ENCODE measurements at places on chromosomes 5 and 9. TPM values are rescaled to one million over a fixed set of nuclear protein-coding genes. Genes with fewer than 3 reads are reported as not detected.

DNA sequence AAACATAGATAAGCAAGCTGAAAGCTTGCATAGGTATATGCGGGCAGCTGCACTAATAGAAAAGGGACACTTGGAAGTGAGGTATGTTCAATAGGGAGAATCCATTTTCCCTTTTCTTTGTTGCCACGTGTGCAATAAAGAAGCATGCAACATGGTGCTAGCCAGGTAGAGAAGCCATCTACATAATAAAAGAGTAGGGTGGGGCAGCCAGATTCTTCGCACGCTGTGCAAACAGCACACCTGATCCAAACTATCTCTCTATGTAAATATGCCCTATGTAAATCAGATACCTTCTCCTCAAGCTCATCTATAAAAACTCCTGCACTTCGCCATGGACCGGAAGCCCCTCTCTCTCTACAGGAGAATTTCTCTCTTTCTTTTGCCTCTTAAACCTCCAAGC lies 91.9 kb upstream of the C9orf72 start:
- DNase-seq, result no peak
- no peak overlapping the region for H3K4me3 ChIP-seq

GRCh38 chr5:172436879-172437369 lies 17.4 kb downstream of the SH3PXD2B start:
- no peak overlapping the region for H3K4me3 ChIP-seq
- DNase-seq, result no peak
- peak overlapping the region; percentile 53 for H3K27ac ChIP-seq
- H3K36me3 ChIP-seq, result no peaks in the 10 kb centered on the region

- no peaks in the 10 kb centered on the region for H3K4me1 ChIP-seq
- no peaks in the 10 kb centered on the region for H3K36me3 ChIP-seq
- no peak overlapping the region for H3K4me3 ChIP-seq
These were observed 6.8 kb downstream of the MRPL36 start for GRCh38 chr5:1792842-1793266.

- H3K36me3 ChIP-seq, result no peaks in the 10 kb centered on the region
- no peaks in the 10 kb centered on the region for H3K4me1 ChIP-seq
- no peak for DNase-seq
- H3K27me3 ChIP-seq, result no peaks in the 10 kb centered on the region
These were observed 59.7 kb downstream of the CARTPT start for GRCh38 chr5:71778678-71779276.

DNA sequence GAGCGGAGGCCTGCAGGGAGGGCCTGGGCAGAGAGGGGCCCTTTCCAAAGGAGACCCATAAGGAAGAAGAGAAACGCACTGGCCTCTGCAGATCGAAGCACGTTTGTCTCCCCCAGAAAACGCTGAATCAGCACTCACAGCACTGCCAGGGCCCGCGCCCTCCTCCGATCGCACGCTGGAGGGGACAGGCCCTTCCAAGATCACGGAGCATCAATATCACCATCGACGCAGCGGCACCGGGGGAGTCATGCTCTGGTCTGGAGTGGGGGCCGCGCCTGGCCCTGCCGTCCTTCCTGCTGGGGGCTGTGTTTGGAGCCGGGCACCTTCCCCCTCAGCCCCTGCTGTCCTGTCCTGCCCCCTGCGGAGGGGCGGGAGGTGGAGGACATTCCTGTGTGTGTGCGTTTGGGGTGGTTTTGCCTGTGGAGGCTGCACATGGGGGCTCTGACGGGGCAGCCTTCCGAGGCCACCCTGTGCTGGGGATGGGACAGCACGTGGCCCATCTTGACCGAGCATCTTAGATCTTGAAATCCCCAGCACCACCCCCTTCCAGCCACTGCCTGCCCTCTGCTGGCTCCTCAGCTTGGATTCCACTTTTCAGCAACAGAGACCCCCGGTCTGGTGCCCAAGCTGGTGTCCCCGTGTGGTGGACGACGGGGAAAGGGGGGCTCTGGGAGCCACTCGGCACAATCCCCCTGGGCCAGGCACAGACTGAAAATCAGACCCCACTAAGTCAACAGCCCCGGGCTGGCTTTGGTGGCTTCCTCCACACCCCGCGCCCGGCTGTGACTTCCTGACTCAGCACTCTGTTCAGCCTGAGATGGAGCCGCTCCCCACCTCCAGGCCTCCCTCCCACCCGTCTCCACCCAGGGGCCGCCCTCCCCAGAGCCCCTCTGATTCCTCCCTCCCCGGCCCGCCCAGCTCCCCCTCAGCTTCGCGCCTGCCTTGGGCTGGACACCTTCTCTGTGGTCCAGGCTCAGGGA lies 8.3 kb downstream of the TMEM250 start:
- peak overlapping the region; percentile 7 for H3K27ac ChIP-seq
- no peak for DNase-seq
- H3K4me3 ChIP-seq, result peak overlapping the region; percentile 8
- no peaks in the 10 kb centered on the region for H3K36me3 ChIP-seq
- no peaks in the 10 kb centered on the region for H3K27me3 ChIP-seq

DNA sequence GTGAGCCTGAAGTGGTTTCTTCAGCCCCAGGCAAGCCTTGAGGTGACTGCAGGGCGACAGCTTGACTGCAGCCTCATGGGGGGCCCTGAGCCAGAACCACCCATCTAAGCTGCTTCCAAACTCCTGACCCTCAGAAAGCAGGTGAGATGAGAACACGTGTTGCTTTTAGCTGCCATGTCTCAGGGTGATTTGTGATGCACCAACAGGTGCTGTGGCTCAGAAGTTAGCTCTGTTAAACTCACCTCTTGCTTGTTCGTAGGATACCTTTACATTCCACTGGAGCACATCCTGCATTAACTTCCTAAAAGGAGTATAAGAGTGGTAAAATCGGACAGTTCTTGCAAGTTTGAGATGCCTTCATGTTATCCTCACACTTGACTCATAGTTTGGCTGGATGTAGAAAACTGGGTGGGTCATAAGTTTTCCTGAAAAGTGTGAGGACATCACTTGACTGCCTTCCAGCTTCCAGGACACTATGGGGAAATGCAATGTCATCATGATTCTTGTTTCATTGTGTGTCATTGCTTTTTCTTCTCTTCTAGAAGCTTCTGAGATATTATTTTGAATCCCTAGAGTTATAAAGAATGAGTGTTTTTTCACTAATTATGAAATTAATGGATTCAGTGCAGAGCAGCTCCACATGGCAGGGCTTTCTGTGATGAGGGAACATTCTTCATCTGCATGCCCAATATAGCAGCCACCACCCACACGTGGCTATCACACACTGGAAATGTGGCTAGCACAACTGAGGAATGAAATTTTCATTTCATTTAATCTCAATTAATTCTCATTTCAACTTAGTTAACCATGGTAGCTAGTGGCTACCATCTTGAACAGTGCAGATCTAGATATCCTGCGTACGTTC lies 92.3 kb downstream of the HSD17B3 start:
- H3K4me3 ChIP-seq, result no peak overlapping the region
- no peak for DNase-seq
- H3K36me3 ChIP-seq, result no peaks in the 10 kb centered on the region
- H3K27ac ChIP-seq, result no peak overlapping the region
- no peaks in the 10 kb centered on the region for H3K27me3 ChIP-seq

DNA sequence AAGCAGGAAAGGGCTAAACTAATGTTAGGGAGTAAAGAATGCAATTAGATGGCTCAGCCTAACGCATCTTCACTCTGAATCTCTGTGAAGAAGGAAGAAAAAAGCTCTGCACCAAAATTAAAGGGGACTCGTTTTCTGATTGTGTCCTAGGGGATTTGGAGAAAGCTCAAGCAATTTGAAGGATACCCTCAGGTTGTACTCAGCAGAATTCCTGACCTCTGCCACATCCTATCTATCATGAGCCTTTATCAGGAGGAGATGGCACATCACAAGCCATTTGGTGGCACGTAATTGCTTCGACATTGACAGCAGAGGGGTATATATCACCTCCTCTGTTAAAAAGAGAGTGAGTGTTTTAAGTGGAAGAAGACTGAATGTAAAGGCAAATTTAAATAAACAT lies 32.2 kb upstream of the EBF1 start:
- no peaks in the 10 kb centered on the region for H3K4me1 ChIP-seq
- peak overlapping the region; percentile 76 for H3K27ac ChIP-seq
- no peaks in the 10 kb centered on the region for H3K27me3 ChIP-seq

GRCh38 chr5:74648835-74649293 lies 8.3 kb upstream of the ENC1 start:
- H3K36me3 ChIP-seq, result no peaks in the 10 kb centered on the region
- H3K27ac ChIP-seq, result no peak overlapping the region
- no peak overlapping the region for H3K4me3 ChIP-seq
- H3K4me1 ChIP-seq, result no peaks in the 10 kb centered on the region

DNA sequence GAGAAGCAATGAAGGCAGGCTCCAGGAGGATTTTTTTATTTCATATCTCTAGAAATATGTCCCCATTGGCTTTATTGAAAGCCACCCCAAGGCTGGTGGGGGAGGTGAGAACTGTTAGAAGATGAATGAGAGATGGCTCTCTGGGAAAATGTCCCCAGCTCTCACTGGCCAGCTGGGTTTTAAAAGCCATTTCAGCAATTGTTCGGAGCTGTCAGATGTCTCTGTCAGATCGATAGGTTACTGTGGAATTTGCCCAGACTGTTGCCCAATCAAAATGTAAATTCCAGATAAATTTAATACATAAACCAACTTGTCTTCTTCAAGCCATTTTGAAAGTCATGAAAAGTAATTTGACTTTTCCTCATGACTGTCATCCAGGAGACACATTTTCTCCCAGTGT lies 67.0 kb upstream of the BRINP1 start:
- H3K27ac ChIP-seq, result no peak overlapping the region
- H3K4me1 ChIP-seq, result no peaks in the 10 kb centered on the region
- H3K27me3 ChIP-seq, result no peaks in the 10 kb centered on the region

- H3K4me3 ChIP-seq, result no peak overlapping the region
- H3K27ac ChIP-seq, result no peak overlapping the region
- H3K27me3 ChIP-seq, result no peaks in the 10 kb centered on the region
These were observed 8.6 kb downstream of the CHMP5 start for GRCh38 chr9:33273266-33273971.

DNA sequence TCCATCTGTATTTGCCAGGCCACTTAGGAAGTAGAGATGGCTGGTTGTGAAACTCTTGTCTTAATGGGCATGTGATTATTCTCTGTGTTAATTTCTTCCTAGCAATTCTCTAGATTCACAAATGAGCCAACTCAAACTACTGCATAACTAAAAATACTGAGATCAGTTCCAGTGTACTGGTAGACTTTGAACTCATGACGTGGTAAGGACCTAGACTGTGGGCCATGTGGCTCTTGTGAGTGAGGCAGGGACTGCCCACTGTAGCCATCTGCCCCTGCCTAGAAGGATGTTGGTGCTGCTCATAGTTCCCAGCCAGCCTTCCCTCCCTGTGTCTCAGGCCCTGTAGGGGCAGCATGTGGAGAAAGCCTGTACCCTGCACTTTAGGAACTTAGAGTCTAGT lies 47.4 kb downstream of the CYSTM1 start:
- H3K36me3 ChIP-seq, result no peaks in the 10 kb centered on the region
- H3K27me3 ChIP-seq, result no peaks in the 10 kb centered on the region
- H3K4me1 ChIP-seq, result peaks cover 4% of the 10 kb centered on the region
- no peak for DNase-seq
- no peak overlapping the region for H3K27ac ChIP-seq

DNA sequence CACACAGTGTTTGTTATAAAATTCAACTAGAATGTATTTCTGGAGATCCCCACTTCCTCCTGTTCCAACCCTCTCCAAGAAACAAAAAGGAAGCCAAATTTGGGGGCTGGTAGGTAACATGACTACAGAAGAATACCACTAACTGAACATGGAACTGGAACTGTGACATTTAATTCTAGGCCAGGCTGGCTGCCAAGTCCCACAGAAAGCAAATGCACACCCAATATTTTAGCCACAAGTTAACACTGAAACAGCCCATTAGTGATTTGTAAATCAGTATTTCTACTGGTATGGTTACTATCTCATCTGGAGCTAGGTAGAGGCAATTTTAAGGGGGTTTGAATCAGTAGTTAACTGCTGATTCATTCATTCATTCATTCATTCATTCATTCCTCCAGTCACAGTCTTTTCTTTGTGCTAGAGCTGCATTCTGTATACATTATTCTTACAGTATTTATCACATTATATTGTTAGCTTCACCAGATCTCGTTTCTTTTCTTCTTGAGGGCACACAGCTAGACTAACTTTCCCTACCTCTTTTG lies 131.7 kb upstream of the GDNF start:
- no peak overlapping the region for H3K4me3 ChIP-seq
- H3K27ac ChIP-seq, result no peak overlapping the region
- no peaks in the 10 kb centered on the region for H3K36me3 ChIP-seq
- no peaks in the 10 kb centered on the region for H3K27me3 ChIP-seq

DNA sequence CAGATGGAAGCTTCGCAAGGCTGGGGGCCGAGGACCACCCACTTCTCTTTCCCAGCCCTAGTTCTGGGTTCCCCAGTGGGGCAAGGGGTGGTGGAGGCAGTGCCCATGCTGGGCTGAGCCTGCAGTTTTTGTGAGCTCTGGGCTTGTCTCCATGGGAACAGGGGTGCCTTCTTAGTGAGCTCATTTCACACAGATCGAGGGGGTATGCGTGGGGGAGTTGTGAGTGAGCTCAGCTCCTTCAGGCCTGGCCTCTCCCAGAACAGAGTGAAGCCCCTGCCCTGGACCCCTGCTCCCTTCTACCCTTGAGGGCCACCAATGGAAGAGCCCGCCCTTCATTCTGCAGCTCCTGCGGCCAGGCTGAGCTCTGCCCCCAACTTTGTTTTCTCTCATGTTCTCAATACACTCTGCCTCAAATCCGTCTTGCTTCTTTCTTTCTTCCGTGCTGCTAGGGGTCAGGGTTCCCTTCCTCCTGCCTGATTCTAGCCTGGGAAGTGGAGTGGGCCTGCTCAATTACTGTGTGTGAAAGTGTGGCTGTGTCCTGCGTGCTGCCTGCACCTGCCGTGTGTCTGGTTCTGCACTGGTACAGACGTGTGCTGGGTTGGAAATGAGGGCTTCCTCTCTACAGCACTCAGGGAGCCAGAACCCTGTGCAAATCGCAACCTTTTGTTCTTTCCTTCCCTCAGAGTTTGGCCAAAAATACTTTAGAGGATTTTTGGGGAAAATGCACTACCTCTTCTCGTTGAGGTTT lies 9.0 kb upstream of the MYOZ3 start:
- H3K4me3 ChIP-seq, result no peak overlapping the region
- peaks cover 17% of the 10 kb centered on the region for H3K4me1 ChIP-seq
- no peaks in the 10 kb centered on the region for H3K27me3 ChIP-seq
- no peaks in the 10 kb centered on the region for H3K36me3 ChIP-seq

- no peak overlapping the region for H3K27ac ChIP-seq
- no peaks in the 10 kb centered on the region for H3K27me3 ChIP-seq
- no peak overlapping the region for H3K4me3 ChIP-seq
- no peaks in the 10 kb centered on the region for H3K4me1 ChIP-seq
- no peak for DNase-seq
- no peaks in the 10 kb centered on the region for H3K36me3 ChIP-seq
These were observed 17.7 kb downstream of the MARVELD2 start for GRCh38 chr5:69432412-69433206.

The CRB2 gene
- total RNA-seq, result 19.4 TPM

The SYK gene
- total RNA-seq, result 7.4 TPM

The QRFP gene
- total RNA-seq, result not detected

The PFN3 gene
- not detected for total RNA-seq

The ADRB2 gene
- total RNA-seq, result 9.2 TPM

The BICD2 gene
- 45.1 TPM for total RNA-seq

The ZNF484 gene
- 41.8 TPM for total RNA-seq
